ENCODE measurements at places on chromosomes 7 and 10.

- no peak for DNase-seq
These were observed 48.3 kb downstream of the SVIL start for GRCh38 chr10:29586509-29586908.

DNA sequence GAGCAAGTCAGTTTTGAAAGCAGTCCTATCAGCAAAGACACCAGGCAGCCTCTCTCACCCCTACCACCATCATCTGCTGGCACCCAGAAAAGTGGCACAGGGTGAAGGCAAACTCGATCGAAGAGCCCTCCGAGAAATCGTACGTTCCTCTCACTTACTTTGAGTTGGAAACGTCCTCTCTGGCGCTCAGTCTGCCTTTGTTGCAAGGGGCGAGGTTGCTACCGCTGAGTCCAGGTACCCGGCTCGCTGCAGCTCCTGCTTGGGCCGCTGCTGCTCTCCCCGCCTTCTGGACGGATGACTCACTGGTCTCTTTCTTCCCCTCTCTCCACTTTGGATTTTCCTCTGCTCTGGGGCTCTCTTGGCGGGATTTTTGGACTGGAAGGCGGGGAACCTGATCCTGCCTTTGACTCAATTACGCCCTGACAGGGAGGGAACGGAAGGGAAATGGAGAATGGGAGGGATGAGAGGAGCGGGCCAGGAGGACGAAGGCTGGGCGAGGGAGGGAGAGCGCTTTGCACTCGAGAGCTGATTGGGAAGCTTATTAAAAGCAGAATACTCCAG is at the start of gene PTN:
Gene PTN (minus strand): TSS at position 453 of the 561 bp plus-strand sequence. CDS start 88,760 bp downstream, outside the sequence.
- DNase-seq: no peak

GRCh38 chr7:67484244-67484751 is 487.7 kb downstream of the TYW1 start:
- no peak for DNase-seq

- no peak for DNase-seq
These were observed 139.3 kb upstream of the TCF7L2 start for GRCh38 chr10:112810711-112811151.

DNA sequence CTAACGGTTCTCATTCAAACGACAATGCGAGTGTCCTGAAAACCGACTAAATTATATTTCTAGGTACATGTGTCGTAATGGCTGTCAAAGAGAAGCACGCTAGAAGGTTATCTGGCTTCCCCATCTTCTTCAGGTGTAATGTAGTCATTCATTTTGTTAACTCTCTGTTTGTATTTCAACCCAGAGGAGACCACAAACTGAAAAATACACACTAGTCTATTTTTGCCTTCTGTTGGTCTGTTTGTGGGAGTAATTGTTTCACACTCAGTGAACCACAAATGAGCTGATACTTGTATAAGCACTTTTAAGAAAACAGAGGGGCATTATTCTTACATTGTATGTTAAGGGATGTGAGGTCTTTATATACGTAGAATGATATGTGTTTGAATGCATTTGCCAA is 305.9 kb downstream of the GATA3 start:
- no peak for DNase-seq

GRCh38 chr7:106774213-106774767 is 90.8 kb upstream of the PIK3CG start:
- no peak for DNase-seq

GRCh38 chr10:112446055-112446854 is 459 bp downstream of the ZDHHC6 start:
- no peak for DNase-seq

DNA sequence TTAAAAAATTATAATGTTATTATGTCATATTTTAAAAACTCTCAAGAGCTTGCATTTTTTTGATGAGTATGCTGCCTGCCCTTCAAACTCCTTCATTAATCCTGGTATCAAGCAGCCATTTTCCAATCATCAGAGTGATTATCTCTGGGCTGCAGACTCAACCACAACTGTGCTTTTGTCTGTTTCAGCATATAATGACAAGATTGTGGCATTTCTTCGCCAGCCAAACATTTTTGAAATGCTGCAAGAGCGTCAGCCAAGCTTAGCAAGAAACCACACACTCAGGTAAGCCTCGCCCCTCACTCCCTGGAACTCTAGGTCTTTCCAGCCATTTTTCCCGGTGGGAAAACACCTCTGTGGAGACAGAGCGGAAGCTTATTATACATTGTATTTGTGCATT is 90.0 kb upstream of the STK17A start:
- no peak for DNase-seq

DNA sequence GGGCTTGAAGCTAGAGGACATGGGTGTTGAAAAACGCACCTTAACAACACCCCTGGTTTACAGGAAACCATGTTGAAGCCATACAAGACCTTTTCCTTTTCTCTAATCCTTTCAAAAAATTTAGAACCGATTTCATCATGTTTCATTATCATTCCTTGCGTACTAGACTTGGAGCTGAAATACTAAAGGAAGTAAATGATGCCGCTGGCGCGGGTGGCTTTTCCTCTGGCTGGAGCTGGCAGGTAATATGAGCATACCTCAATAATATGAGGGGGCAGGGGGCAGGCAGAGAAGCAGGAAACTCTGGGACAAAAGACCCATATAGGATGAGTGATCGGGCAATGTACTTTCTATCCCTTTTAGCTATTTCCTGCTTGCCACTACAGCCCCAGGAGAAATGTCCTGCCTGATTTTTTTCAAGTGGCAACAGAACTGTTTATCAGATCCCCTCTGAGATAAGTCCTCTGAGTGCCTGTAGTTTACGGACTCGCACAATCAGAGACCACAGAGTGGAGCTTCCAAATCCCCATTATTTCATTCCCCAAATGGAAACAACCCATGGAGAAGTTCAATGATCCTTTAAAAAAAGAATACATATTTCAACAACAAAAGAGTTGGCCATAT is 450.1 kb downstream of the KCNMA1 start:
- DNase-seq: no peak

- DNase-seq: no peak
These were observed 238.2 kb upstream of the FAM3C start for GRCh38 chr7:121634356-121634755.
